ENCODE measurements at places on chromosomes 2 and 18.

GRCh38 chr2:166104773-166105172 lies 23.0 kb downstream of the SCN1A start:
- DNase-seq: no peak

- peak; percentile 20 for DNase-seq
These were observed 14.9 kb upstream of the ITPRID2 start for GRCh38 chr2:181876614-181877063.

GRCh38 chr2:121150713-121151112 lies 134.3 kb downstream of the TFCP2L1 start:
- no peak for DNase-seq

DNA sequence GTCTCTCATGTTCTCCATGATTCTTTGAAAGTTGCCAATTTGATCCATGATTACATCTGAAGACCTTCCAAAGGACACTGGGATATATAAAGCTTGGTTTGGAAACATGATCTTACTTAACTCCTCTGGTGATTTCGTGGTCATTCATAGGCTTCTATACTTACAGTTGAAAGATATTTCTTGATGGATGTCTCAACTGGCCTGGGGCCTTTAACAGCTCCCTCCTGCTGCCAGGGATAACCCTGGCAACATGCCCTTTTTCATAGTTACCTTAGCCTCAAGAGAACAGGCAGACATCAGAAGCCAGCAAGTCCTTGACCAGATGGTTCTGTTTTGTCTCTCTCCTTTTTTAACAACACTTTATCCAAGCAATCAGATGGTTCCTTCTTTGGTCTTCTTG lies 23.5 kb upstream of the MFF start:
- DNase-seq: no peak

- no peak for DNase-seq
These were observed 13.1 kb downstream of the GPR45 start for GRCh38 chr2:105254531-105255210.

DNA sequence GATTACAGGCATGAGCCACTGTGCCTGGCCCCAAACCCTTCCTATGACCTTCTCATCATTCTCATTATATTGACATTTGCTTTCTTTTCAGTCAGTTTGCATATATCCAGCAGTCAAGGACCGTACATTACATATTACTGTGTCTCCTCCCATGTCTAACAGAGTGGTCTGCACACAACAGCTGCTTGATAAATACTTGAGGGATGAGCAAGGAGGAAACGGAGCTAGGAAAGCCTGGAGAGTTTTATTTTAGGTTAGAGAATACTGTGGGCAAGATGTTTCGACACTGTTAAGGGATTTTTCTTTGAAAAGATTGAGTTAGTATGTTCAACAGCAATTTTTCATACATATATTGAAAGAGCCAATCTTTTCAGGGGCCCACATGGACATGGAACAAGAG lies 76.2 kb upstream of the CHRNA1 start:
- no peak for DNase-seq

DNA sequence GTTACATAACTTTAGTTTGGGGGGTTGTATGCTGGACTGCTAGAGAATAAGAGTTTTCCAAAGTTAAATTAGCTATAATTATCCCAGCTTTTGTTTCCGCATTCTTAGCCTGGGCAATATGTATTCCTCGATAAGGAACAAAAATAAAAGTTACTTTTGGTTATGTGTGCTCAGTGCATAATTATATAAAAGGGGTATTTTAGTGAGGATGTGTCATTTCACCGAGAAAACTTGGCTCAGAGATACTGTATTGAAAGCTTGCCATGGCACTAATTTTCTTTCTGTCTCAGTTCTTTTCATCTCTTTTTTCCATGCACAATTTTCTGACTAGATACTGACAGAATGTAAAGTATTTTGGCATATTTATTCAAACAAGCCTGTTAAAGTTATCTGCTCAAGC lies 28.2 kb downstream of the ARHGAP15 start:
- no peak for DNase-seq

DNA sequence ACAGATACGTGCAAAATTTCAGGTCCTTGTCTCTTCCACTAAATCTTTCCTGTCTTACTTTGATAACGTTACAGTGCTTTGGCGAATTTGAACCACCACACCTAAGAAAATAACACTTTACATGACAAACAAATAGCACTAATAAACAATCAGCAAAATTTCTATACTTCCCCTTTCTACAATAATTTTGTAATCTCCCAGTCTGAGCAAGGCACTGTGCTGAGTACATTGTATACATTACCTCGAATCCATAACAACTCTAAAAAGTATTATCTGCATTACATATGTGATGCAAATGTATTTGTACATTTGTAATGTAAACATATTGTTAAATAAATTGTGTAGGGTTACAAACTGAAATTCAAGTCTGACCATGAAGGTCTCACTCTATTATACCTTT lies 49.9 kb downstream of the RTN4 start:
- no peak for DNase-seq

GRCh38 chr2:99559075-99559662 lies 69.4 kb upstream of the REV1 start:
- peak; percentile 67 for DNase-seq

DNA sequence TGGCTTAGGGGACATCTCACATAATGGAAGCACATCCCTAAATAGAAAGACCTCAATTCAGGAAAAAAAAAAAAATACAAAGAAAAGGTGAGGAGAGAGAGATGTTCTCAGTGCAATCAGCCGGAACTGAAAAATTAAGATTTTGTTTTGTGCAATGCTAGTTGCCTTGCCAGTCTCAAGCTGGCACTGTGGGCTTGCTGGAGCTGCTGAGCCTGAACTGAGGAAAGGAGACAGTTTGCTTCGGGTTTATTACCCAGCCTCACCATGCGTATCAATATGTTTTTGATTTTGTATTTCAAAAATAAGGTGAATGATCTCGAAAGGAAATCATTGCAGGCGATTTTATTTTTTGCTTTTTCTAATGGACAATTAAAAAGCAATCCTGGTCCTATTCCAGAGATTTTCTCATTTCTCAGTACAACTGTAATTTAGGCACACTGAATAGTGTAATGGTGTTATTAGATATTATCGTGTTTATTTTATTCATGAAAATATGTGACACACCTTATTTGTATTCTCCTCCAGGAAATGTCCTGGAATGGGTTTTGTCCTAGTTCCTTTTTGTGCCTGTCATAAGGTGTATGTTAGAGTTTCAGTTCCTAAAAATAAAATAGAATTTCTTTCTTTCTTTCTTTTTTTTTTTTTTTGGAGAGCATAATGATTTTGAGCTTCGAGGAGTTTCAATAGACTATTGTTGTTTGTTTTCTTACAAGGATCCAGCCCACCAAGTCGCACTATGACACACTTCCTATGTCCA lies 72.8 kb upstream of the ZEB2 start:
- no peak for DNase-seq

DNA sequence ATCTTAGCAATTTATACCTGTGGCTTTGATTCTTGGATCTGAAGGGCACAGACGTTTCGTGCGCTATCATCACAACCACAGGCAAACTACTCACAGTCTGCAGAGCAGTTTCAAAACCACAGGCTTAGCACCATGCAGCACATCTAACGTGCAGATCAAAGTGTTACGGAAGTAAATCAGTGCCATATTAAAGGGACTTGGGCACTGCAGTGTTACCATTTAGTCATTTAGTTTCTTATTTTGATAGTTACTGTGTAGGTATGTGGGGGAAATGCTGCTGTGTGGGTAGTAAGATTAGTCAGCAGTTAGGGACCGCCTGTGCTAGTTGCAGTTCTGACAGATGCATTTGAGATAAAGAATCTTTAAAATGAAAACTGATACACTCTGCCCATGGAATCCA lies 384.0 kb downstream of the NBAS start:
- DNase-seq: no peak

- DNase-seq: no peak
These were observed 118.0 kb upstream of the TMEM200C start for GRCh38 chr18:6013171-6013810.

- no peak for DNase-seq
These were observed 127.8 kb upstream of the DDX18 start for GRCh38 chr2:117686699-117687098.

GRCh38 chr2:68466361-68466777 lies 725 bp downstream of the FBXO48 start:
- peak; percentile 28 for DNase-seq

DNA sequence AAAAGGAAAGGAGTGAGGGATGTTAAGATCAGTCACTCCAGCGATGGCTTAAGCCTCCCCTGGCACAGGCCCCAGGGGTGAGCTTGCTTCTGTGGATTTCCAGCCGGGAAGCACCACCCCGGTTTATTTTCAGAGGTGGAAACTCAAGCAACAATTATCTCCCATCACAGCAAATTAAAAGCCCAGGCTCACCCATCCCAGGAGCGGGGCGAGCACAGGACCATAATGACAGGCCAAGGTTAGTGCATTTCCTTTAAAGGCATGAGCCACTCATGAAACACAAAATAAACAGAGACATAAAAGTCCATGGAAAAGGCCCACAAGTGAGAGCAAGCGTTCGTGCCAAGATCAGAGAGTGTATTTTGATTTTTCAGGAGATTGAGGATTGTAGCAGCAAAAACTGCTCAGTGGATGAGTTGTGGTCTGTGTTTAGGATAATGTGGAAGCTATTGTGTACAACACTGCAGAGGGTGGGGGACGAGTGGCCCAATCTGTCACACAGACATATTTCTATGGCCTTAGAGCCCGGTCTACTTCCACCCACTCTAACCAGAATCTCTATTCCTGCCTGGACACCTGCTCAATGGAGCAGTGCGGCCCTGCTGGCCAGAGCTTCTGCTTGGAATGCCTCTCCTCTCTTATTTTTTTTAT lies 111.4 kb upstream of the CDC42EP3 start:
- DNase-seq: no peak

DNA sequence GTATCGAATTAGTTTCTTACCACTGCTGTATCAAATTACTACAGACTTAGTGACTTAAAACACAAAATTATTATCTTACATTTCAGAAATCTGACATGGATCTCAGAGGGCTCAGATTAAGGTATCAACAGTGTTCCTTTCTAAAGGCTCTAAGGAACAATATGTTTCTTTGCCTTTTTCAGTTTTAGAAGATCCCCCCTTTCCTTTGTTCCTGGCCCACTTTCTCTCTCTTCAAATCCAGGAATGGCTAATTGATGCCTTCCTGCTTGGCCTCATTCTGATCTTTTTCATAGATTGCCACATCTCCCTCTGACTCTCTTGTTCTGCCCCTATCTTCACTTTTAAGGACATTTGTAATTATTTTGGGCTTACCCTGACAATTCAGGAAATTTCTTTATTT lies 65.7 kb downstream of the LRP1B start:
- no peak for DNase-seq

- DNase-seq: no peak
These were observed 50.1 kb downstream of the CCDC74A start for GRCh38 chr2:131577812-131578211.

DNA sequence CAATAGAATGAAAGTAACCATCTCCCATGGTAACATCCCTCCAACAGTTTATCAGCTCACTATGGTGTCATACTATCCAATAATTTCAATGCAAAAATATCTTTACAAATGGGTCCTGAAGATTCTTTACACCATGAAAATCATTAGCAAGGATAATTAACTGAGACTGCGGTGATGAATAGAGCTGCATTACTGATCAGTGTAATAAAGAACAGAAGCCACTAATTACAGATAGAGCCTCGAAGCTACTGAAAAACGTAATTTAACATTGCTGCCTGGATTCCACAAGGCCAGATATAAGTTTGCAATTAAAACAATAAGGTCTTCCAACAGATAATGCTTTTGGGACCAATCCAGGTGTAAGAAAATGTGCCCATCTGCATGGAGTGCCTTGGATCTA lies 1245.8 kb upstream of the SLC39A10 start:
- DNase-seq: no peak

DNA sequence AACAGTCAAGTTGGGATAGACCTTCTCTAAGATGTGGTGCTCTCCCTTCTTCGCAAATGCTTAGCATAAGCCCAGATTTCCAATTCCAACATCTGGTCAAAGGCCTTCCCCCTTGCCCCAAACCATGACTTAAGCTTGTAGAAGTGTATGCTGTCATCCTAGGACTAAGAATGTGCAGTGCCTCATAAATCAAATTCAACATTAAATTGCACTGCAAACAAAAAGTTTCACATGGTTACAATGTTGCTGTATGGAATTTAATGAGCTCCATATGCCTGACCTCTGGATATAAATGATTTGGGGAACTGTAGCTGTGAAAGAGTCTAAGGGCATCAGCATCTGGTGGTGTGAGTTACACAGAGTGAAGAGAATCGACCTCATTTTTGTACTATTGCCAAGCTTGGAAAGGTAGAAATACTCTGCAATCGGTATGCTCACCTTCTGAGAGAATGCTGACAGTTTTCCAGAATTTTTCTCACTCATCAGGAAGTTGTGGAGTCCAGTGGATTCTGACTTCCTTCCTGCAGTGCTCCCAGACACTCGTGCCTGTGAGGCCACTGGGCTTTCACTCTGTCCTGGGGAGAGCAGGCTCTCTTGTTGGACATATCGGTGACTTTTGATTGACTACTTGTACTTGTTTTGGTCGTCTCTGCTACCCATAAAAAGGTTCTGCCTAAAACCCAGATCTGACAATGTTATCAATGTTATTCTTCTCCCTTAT lies 40.6 kb downstream of the FASTKD2 start:
- DNase-seq: no peak

DNA sequence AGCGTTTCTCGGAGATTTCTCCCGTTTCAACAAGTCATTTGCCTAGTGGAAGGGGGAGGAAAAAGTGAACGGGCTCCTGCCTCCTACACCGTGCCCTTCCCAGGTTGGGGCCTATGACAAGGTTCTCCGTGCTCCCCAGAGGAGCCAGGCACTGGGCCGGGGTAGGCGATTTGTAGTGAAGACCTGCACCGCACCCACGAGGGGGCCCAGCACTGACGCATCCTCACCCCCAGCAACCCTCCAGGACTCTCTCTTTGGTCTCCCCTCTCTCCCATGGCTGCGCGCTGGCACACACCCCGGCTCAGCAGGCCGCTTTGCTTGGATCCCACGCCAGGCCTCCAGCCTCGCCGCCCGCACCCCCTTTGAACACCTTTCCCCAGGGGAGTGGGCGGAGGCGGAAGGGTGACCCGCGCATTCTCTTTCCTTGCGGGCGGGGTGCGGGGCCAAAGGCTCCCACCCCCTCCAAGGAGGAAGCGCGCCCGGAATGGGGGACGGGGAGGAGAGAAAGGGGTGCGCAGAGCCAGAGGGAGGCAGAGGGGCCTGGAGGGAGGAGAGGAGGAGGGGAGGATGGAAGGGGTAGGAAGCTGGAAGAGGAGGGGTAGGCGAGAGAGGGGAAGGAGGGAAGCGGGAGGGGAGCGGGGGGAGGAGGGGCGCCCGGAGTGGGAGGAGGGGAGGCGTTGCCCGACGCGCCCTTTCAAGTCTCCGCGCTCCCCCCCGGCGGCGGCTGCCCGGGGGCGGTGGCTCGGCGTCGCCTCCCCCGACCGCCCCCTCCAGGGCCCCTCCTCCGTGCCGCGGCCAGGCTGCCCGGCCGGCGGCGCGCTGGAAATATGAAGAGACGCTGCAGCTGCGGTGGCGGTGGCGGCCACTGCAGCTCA lies at the start of gene APCDD1:
TSS of gene APCDD1 (plus strand) at position 830 of the 875 bp plus-strand sequence. CDS start 347 bp downstream, outside the sequence.
- no peak for DNase-seq

- DNase-seq: no peak
These were observed 99.1 kb downstream of the PTGR3 start for GRCh38 chr18:75109819-75110218.

- peak; percentile 24 for DNase-seq
These were observed 226.6 kb downstream of the ALPK2 start for GRCh38 chr18:58402247-58402646.
